Cardiac fibroblast (primary cell): ENCODE measurements at places on chromosomes 6 and 20.

DNA sequence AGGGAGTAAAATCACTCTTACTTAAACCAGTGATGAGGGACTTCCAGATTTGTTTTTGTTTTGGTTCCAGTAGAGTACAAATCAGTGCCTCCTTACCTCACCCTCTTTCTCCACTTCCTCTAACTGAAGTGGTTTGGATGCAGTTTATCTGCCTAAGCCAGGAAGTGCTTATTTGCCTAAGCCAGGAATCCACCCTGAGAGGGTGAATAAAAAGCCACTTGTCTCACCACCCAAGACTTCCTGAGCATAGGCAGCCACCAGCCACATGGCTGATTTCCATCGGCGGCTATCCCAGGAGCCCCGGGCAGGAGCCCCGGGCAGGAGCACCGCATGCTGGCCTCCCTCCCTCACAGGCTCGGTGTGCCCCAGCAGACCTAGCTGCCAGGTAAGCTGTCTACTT lies 12.0 kb downstream of the LRP11 start:
- DNase-seq, result peak; percentile 80

DNA sequence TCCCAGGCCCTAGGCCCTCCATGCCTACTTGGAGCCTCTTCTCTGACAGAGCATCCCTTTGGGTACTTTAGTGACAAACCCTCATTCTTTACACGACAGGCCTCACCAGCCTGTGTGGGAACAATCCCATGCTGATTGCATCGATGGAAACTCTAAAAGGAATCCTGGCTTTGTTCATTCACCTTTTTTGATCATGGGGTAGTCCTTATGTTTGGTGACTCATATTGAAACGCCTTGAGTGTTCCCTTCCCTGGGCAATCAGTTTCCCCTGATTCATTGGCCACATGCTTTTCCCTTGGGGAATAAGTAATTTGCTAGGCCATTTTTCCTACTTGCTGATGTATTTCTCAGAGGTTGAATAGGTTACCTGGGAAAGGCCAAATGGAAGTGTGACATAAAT lies 14.7 kb upstream of the TNFAIP3 start:
- peak; percentile 80 for DNase-seq

- peak; percentile 58 for DNase-seq
Observed at GRCh38 chr20:51326201-51326819, 216.2 kb downstream of the NFATC2 start.

DNA sequence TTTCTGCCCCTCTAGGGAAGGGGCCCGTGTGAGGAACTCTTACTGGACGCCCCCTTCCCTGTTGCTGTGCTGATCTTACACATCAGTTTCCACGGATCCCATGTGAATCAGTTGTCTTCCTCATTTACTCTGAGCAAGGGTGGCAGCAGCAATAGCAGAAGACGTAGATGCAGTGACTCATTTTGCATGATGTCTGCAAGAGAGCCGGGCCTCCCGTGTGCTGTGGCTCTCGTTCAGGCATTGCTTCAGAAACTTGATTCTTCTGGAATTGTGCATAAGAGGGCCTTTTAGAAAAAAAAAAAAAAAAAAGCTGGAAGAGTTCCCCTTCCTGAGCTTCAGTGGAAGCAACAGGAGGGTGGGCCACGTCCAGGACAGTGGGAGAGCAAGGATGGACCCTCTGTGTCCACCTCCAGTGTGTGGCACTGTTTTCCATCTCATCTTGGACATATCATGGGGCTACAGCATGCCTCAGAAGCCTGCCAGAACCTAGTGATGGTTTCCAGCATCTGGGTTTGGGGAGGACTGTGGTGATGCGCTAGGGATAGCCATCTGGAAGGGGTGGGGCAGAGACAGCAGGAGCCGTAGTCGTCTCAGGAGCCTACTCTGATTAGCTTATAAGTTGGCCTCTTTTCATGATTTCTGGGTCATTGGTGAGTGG lies 62.1 kb downstream of the FOXO3 start:
- peak; percentile 95 for DNase-seq

- no peak for DNase-seq
Observed at GRCh38 chr6:12164508-12164770, 125.7 kb upstream of the EDN1 start.

DNA sequence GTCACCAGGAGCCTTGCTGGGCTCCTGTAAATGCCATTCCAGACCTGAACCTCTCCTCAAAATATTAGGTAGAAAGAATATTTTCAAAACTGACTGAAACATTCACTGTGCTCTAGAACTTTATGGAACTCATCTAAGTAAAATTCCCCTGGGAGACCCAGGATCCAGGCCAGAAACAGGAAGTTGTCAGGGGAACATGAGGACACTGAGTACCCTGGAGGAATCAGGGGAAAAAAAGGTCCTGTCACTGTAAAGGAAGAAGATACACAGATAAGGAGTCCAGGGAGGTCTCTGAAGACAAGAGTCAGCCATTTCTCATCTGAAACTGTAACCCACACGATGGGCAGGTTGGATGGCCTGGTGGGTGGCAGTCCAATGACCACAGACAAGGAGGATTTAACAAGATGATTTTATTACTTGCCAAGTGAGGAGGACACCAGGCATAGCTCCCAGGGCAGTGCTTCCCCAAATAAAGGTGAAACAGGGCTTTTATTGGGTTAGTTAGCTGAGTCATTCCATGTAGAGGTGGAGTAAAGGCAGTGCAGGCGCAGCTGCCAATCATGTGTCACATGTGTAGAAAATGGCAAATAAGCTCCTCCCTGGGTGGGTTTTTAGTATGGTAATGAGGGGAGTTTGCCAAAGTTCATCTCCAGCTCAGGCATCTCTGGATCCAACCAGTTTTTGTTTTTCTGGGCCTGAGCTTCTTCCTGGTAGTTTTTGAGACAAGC lies 138.5 kb downstream of the RCAN2 start:
- no peak for DNase-seq

GRCh38 chr20:21046413-21047070 lies 59.6 kb downstream of the LINC00237 start:
- no peak for DNase-seq

GRCh38 chr20:41405436-41405835 lies 38.8 kb upstream of the EMILIN3 start:
- no peak for DNase-seq

- no peak for DNase-seq
Observed at GRCh38 chr6:44045672-44046015, 81.6 kb downstream of the MRPL14 start.

GRCh38 chr20:21309678-21310467 lies 6.7 kb downstream of the XRN2 start:
- no peak for DNase-seq

DNA sequence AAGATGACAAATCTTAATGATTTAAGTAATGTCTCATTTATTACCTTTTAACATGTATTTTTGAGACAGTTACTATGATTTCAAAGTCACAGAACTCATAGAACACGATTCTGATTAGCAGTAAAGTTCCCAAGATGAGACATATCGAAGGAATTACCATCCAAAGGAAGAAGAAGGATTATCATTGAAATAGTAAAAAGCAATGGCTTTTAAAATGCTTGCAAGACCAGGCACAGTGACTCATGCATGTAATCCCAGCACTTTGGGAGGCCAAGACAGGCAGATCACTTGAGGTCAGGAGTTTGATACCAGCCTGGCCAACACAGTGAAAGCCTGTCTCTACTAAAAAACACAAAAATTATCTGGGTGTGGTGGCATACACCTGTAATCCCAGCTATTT lies 219.2 kb downstream of the KHDC1L start:
- no peak for DNase-seq

DNA sequence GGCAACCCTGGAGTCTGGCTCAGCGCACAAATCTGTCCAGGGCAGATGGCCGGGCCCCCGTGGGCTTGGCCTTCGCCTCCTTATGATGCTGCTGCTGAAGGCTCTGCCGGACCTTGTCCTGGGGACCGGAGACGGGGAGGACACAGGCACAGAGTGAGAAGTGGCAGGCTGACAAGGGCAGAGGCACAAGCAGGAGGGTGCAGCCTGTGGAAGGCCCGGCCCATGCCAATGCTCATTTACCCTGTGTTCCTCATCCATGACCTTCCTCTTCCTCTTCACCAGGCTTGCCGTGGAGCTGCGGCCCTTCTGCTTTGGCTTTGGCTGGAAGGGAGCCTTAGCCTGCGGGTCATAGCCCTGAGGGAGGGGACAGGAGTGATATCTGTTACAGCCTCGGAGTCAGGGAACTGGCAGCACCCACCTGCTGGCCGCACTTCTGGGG lies 2.4 kb downstream of the B3GALT4 start:
- no peak for DNase-seq

GRCh38 chr6:21915707-21916260 lies 322.2 kb downstream of the SOX4 start:
- peak; percentile 36 for DNase-seq

DNA sequence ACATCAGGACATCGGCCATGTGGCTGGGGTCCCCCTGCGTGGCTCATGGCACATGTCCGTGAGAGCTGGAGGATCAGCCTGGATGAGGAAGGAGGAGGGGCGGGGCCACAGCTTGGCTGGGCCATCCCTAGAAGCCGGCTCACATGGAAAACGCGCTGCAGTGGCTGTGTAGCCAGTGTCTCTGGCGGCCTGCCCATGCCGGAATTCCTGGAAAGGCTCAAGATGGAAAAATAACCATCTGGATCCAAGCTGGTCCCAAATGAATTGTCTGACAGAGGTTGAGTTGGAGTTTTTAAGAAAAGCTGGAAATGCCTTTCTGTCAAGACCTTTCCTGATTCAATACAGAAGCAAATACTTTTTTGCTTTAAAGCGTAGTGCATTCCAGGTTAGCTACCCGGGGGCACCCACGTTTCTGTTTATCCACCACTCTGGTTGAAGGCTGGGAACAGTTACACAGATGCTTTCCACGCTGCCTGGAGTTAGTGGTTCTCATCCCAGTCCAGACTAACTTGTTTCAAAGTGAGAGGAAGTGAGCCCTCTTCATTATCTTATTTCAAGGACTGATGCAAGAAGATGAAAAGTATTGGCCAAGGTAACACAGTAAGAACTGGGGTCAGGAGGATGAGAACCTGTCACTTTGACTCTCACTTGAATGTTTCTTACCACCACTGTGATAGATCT lies 99.0 kb downstream of the GMPR start:
- peak; percentile 85 for DNase-seq

DNA sequence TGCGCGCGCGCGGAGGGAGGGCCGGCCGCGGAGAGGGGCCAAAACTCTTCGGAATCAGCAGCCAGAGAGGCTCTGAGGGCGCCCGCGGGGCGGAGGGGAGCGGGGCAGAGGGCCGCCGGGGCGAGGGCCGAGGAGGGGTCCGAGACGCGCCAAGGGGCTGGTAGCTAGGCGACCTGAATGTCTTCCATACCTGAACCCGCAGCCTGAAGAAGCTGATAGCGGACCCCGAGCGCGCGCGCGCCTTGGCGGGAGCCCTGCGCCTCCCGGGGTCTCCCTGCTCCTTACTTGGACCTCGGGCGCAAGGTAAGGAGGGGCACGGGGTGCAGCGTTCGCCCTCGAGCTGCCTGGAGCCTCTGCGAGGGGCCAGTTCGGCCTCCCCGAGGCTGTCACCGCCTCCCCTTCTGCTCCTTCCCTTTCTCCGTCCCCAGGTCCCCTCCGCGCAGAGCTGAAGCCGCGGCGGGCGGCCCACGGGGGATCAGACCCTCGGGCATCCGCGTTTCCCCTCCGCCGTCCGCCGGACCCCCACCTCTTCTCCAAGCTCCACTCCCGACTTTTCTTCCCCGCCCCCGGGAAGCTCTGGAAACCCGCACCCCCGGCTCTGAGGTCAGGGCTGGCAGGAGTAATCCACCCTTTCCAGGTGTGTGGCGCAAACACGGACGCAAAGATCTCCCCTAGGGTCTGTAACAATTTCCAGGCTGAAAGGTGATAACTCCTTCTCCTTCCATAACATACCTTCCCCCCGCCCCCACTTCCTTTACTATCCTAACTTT lies 13.1 kb upstream of the DEK start:
- no peak for DNase-seq

DNA sequence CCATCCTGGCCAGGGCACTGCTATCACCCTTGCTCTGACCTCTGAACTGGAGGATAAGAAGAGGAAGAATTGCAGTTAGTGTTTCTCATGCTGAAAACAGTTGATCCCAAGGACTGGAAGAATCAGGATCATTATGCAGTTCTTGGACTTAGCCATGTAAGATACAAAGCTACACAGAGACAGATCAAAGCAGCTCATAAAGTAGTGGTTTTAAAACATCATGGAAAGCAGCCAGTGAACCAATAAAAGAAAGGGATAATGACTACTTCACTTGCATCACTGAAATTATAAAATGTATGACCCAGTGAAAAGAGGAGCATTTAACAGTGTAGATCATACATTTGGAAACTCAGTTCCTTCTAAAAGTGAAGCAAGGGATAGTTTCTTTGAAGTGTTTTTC lies 47.7 kb downstream of the DNAH8 start:
- no peak for DNase-seq

DNA sequence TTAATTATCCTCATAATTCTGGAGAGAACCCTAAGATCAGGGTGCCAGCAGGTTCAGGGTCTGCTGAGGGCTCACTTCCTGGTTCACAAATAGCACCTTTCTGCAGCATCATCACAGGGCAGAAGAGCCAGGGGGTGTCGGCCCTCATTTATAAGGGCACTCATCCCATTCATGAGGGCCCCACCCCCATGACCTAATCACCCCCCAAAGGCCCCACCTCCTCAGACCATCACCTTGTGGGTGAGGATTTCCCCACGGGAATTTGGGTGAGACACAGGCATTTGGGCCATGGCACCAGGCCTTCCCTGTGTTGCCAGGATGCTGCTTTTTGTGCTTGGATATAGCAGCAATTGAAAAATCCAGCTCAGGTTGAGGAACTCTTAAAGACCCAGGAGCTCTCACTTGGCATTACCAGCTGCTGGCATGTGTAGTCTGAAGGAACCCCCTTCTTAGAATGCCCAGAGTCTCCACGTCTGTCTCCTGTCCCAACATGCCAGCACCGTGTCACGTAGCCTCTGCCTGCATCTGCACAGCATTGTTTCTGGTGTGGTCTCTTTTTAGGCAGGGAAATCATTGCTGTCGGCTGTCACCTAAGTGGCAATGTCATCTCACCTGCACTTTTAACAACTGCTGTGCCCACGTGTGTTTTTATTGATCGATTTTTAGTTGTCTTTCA lies 71.5 kb downstream of the RPP40 start:
- DNase-seq, result no peak

DNA sequence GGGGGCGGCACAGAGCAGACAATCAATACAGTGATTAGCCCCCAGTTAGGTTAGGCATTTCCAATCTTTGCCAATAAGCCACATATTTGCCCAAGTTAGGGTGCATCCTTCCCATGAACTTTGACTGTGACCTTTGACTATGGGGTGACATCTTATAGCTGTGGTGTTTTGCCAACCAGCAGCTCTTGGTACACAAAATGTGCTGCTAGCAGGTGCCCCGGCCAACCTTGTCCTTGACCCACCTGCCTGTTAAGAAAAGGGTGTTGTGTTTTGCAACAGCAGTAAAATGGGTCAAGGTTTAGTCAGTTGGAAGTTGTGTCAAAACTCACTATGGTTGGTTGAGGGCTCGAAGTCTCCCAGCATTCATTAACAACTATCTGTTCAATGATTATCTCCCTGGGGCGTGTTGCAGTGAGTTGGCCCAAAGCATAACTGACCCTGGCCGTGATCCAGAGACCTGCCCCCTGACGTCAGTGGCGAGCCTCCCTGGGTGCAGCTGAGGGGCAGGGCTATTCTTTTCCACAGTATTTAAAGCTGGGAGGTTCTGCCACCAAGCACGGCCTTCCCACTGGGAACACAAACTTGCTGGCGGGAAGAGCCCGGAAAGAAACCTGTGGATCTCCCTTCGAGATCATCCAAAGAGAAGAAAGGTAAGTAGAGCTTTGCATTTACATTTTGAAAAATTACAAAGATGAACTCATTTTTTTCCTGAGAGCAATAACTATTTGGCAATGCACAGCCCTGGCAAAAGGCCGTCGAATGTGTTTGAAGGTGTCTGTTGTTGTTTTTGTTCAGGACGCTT lies at the start of gene PCK1:
Gene PCK1, plus strand, starts transcription at position 557 of the 802 bp plus-strand sequence. CDS start 302 bp downstream, outside the sequence.
- peak; percentile 15 for DNase-seq
